ENCODE measurements at places on chromosomes 2 and 18.

- ATAC-seq: no peak
Observed at GRCh38 chr18:44681076-44681970, 635 bp downstream of the SETBP1 start.

- no peak for ATAC-seq
Observed at GRCh38 chr18:79479116-79479760, 83.5 kb downstream of the NFATC1 start.

- no peak for ATAC-seq
Observed at GRCh38 chr18:6598657-6599056, 130.9 kb upstream of the ARHGAP28 start.

DNA sequence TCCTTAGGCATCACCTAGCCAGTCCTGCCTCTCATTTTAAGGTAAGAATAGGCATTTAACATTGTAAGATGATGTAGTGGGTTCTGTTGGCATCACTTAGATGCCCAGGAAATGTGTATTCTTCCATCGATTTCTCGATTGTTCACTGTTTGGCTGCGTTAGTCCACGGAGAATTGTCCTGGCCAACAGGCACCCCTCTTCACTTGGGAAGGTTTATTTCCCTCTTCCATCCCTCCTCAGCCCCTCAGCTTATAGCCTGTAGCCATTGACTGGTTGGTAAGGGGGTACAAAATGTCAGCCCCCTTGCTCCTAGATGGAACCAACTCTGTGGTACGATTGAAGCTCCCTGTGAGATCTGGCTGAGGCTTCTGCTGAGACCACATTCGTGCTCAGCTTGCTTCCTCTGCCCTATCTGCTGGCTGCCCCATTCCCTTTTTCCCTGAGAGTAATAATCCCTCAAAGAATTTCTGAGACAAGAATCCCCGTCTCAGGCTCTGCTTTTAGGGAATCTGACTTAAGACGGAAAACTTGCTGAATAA is 43.4 kb downstream of the PLEKHA3 start:
- no peak for ATAC-seq

DNA sequence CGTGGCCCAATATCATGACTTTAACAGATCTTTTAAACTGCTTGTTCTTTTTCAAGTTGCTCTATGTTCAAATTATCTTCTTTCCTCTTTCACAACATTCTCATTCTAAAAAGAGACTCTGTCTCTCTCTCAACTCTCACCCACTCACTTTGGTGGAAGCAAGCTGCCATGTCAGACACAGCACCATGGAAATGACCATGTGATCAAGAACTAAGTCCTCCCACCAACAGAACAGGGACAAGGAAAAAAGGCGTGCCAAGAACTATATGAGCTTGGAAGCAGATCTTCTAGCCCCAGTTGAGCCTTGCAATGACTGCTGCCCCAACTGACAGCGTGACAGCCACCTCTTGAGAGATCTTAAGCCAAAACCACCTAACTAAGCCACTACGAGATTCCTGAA is 23.9 kb downstream of the BAZ2B start:
- no peak for ATAC-seq

DNA sequence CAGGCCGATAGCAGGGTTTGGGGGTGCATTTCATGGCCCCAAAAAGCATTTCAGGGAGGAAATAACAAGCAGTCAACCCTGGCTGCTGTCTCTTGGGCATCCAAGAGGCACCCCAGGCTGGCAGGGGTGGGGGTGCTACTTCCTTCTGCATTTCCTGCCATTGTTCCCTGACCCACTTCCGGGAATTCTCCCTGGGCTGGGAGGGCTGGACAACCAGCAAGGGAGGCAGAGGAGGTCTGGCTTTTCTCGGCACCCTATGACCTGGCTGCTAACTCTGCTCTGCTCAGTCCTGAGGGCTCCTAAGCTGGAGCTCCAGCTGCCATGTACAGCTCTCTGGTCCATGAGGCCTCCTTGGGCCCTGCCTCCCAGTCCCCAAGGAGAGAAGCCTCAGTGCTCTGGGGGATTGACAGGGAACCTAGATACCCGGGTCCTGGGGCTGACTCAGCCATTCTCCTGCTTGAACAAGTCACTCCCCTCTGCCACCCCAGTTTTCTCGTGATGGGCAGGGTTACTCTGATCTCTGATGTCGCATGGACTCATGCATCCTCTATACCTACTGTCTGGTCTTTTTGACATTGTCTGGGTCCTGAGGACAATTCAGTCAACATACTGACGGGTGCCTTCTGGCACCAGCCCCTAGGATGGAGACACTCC is 47.2 kb downstream of the DYSF start:
- ATAC-seq: peak; percentile 35

- ATAC-seq: no peak
Observed at GRCh38 chr2:217258170-217258569, 398.3 kb upstream of the TNP1 start.

- no peak for ATAC-seq
Observed at GRCh38 chr2:105338020-105338385, 663 bp downstream of the C2orf49 start.

DNA sequence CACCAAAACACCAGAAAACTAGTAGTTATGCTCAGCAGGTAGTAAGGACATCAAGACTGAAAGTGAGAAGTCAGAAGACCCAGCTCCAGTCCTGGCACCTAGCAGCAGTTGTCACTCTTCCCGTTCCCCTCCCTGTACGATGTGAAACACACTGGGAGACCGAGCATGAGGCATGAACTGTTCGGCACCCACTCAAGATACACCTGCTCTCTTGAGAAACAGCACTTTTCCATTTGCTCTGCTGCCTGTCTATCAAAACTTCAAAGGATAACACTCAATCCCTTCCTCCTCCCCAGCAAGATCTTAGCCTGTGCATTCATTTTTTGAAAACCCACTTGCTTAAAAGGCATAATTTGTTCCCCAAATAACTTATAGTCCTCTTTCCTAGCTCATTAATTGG is 123.9 kb downstream of the PLEKHM3 start:
- ATAC-seq: no peak

DNA sequence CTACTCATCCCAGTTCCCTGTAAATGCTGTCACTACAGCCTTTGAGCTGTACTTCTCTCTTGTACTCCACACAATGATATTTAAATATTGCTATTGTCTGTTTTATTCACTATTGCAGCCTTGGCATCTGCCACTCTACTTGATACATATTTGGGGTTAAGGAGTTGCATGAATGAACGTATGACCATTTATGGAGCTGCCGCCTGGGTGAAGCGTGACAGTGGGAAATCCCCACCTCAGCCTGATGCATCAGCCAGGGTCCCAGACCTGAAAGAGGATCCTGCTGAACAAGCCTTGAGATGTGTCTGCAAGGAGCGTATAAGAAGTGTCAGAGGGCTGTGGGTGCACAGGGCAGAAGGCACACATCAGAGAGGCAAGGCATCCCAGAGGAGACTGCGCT is 39.1 kb downstream of the MRPL35 start:
- no peak for ATAC-seq

DNA sequence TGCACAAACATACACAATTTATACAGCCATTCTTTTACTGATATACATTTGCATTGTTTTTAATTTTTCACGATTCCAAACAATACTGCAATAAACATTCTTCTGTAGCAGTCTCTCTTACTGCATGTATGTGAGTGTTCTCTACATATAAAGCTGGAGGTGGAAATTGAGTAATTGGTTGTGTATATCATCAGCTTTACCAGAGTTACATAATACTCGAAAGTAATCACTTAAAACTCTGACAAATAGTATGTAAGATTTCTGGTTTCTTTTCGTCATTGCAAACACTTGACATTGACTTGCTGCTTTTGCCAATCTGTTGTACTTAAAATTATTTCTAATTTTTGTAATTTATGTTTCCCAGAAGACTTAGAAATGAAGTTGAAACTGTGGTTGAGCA is 110.2 kb downstream of the TDRD15 start:
- no peak for ATAC-seq

DNA sequence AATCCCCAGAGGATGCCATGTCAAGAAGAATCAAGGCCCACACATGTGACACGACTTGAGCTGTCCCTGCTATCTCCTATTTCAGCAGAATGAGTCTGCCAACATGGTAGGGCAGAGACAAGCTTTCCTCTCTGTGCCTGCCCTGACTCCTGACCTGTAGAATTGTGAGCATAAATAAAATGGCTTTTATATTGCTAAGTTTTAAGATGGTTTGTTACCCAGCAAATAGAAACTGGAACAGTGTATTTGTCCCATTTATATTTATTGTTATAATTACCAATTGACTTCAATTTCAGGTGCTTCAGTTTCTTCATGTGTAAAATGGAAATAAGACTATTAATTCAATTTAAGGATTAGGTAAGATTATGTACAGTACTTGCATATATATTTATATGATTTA is 90.5 kb downstream of the ASB1 start:
- ATAC-seq: no peak

GRCh38 chr2:240916571-240917008 is 10.5 kb downstream of the CROCC2 start:
- ATAC-seq: peak; percentile 63

GRCh38 chr2:164606557-164606956 is 14.7 kb downstream of the GRB14 start:
- no peak for ATAC-seq

GRCh38 chr2:29241955-29242565 is 126.8 kb downstream of the CLIP4 start:
- ATAC-seq: no peak

GRCh38 chr2:124570872-124571271 is 545.8 kb downstream of the CNTNAP5 start:
- no peak for ATAC-seq

DNA sequence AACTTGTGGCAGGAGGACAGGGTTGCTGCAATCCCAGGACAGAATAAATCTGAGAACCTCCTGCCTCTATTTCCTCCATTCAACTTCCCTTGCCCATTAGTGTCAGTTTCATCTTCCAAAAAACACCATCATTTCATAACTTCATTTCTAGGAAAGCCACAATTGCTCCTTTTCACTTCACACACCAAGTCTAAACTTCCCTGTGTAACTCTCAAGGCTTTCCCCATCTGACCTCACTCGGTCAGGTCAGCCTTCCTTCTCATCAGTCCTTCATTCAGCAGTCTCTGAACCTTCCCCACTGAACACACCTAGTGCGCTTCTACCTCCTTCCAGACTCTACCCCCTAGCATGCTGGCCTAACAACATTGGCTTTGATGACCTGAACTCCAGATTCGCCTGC is 35.8 kb downstream of the TCF7L1 start:
- no peak for ATAC-seq

DNA sequence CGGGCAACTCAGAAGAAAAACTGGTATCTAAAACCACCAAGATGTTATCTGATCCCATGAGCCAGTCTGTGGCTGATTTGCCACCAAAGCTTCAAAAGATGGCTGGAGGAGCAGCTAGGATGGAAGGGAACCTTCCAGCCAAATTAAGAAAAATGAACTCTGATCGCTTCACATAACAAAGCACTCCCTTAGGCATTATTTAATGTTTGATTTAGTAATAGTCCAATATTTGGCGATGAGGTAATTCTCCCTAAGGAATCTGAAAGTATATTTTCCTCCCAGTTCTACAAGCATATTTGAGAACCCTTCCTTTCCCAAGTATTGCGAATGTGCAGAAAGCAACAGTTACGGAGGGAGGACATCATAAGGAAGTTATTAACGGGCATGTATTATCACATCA is 156.6 kb downstream of the KCNJ3 start:
- no peak for ATAC-seq

DNA sequence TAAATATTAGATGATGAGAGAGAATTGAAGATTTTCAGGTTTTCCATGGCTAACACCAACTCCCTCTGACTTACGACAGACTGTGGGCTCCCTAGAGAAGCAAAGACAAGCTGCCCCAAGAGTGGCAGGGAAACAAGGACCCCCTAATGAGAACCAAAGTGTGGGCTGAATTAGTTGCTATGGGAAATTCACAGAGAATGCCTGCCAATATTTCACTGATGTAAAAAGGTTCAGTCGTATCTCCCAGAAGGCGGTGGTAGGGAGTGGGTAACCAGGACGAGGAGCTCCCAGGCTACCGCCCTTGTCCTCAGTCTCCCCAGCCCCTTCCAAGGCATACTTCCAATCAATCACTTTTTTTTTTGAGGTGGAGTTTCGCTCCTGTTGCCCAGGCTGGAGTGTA is 113.6 kb downstream of the LAMA1 start:
- no peak for ATAC-seq

GRCh38 chr18:5518899-5519371 is 24.9 kb downstream of the EPB41L3 start:
- ATAC-seq: peak; percentile 65

DNA sequence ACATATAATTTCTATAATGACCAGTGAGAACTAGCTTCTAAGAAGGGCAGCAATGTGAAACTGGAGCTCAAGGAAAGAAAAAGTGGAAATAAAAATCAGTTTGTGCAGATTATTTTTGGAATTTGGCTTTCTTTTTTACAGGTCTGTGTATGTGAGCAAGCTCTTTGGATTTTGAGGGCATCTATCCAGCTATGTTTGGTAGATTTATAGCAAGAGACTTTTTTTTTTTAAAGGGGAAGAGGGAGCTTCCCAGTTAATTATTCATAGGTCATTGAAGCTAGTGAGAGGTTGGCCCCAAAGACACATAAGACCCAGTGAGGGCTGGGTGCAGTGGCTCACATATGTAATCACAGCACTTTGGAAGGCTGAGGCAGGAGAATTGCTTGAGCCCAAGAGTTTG is 24.0 kb upstream of the COLEC12 start:
- no peak for ATAC-seq

- no peak for ATAC-seq
Observed at GRCh38 chr18:72935744-72936143, 68.0 kb upstream of the NETO1 start.

DNA sequence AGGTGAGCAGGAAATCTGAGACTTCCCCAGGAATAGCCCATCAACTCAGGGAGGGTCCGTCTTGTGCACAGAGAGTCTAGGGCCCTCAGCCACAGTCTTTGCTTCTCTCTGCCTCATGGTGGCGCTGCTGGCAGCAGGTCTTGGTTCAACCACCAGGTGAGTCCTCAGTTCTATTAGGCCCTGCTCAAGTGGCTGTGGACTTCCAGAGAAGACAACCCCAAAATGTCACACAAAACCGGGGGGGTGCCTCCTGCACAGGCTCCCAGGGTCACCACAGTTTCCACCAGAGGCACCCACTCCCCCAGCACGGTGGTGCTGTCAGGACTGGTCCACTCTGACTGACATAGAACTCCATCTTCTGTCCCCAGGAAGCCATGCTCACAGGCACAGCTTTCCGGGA is 2.4 kb upstream of the CHRNG start:
- no peak for ATAC-seq

GRCh38 chr18:47877892-47878291 is 52.6 kb downstream of the SMAD2 start:
- ATAC-seq: no peak

DNA sequence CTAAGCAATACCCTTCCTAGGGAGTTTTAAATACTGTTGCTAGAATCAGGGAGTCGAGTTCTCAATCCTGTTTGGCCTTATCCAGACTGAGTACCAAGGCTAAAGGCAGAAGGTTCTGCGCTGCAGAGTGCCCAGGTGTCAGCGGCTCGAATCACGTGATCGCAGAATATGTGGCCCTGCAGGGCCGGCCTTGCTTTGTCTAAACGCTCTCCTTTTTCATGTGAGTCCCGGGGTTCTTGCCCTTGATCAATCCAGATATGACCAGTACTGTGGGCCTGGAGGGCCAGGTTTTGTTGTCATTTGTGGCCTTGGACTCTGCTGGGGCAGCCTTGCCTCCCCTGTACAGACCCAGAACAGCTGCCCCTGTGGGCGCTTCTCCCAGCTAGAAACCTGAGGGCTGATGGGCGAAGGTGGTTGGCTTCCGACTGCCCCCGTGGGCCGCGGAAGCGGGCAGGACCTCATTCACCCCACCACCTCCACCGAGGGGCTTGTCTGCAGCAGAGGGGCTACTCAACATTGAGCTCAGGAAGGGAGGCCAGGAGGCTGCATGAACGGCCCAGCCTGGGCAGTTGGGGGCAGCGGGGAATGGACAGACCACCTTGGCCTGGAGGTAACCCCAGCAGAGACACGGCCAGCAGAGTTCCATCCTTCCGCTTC is 225.0 kb downstream of the ALPK2 start:
- ATAC-seq: no peak

- ATAC-seq: no peak
Observed at GRCh38 chr2:64793701-64794100, 140.0 kb upstream of the SERTAD2 start.

All from gastroesophageal sphincter (tissue), 4 donors.